KBM-7 (cell line): ENCODE measurements at places on chromosomes 2 and 18.

DNA sequence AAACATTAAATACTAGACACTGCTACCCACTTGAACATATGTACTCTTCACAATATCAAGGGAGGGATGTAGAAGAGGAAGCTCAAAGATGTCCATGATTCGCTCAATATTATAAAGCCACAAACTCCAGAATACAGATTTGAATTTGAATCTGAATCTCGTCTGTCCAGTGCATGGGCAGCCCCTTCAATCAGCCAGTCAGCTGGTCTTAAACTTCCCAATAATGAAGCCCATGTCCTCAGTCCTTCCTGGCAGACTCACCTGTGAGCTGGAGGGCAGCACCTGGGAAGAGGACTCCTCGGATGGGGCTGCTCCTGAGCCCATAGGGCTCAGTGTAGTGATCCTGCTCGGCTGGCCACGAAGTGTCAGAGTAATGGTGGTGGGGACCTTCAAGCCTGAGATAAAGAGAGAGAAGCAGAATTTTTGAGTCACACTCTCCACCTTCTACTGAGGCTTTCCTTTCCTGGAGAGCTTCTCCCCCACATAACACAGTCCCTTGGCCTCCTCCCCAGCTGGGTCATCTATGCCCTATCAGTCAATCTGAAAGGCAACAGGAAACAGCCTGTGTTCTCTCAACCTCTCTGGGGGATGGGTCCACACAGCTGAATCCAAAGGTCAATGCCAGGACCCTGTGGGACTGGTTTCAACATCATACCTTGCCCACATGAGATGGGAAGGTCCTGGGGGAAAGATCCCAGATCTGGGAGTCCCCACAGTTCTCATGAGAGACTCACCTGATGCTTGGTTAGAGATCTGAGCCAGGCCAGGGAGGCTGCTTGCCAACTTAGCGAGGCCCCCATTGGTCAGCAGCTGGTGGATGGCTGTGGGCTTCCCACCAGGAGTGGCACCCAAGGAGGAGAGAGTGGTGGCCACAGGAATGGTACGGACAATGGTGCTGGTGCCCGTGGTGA is 36.5 kb downstream of the KANSL3 start:
- no peak for DNase-seq

GRCh38 chr18:80200171-80200931 is 47.0 kb downstream of the PARD6G start:
- no peak for DNase-seq

GRCh38 chr2:222042666-222043065 is 256.1 kb downstream of the PAX3 start:
- DNase-seq: no peak

- peak; percentile 76 for DNase-seq
Observed at GRCh38 chr2:196268538-196269338, 97.4 kb upstream of the STK17B start.

DNA sequence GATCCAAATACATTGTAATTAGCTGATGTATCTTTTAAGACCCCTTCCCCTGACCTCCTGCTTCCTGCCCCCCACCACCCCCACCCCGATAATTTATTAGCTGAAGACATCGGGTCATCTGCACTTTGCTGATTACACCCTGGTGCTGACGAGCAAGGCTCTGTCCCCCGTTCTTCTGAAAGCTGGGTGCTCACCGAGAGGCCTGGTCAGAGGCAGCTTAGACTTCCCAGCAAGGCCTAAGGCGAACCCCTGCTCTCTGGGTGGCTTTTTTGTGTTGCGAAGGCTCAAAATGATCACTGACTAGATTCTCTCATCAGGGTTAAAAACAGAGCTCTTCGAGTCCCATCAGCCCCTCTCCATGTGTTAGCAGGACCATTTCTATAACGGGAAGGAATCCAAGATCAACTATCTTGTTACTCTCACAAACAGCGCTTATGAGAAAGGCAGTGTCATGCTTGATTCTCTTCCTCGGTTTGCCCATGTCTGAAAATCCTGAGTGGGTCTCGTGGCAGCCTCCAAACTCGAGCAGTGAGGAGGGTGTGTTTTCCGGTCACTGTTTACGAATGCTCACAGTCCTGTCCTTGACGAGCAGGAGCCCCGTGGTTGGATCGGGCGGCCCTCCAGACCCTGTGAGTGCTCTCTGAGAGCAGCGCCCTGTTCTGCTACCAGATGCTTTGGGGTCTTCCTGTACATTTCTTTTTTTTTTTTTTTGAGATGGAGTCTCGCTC is 201.6 kb downstream of the HDAC4 start:
- no peak for DNase-seq

DNA sequence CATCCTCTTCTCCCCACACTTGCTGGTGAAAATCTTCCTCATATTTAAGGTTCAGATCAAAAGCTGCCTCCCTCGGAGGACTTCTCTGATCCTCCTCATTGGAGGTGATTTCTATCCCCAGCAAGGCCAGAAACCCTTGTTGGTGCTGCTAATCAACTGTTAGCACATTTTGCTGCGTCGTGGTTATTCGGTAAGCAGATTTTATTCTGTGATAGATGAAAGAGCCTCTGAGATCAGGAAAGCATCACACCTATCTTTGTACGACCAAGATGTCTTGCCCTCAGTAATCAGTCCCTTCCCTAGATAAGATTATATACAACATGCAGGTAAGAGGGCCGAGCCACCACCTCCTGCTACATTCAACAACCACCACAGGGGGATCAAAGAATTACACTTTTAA is 40.1 kb downstream of the DDX18 start:
- DNase-seq: no peak

- DNase-seq: no peak
Observed at GRCh38 chr2:26462100-26462499, 15.8 kb downstream of the OTOF start.

DNA sequence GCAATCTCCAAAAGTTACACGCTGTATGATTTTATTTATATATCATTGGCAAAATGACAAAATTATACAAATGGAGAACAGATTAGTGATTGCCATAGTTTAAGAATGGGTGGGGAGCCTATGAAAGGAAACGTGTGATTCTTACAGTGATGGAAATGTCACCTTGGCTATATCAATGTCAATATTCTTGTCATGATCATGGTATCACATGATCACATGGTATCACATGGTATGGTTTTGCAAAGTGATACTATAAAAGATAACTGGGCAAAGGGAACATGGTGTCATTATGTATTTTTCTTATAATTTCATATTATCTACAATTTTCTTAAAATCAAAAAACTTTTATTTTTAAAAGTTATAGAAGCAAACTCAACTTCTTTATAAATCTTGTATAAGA is 606.2 kb upstream of the ZEB2 start:
- DNase-seq: no peak

DNA sequence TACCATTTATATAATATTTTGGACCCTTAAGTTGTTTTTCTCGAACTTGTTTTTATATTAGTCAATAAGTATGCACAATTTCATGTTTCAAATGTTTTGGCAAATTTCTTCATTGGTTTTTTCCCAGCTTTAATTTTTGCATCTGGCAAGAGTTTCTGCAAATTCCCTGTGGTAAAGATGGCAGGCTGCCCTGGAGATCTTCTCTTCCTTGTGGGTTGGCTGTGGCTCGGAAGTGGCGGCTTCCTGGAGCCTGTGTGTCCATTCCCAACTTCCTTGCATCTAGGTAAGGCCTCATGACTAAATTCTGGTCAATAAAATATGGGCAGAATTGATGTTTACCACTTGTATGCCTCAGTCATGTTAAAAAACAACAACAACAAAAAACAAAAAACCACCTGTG is 818.6 kb downstream of the EPHA4 start:
- no peak for DNase-seq

DNA sequence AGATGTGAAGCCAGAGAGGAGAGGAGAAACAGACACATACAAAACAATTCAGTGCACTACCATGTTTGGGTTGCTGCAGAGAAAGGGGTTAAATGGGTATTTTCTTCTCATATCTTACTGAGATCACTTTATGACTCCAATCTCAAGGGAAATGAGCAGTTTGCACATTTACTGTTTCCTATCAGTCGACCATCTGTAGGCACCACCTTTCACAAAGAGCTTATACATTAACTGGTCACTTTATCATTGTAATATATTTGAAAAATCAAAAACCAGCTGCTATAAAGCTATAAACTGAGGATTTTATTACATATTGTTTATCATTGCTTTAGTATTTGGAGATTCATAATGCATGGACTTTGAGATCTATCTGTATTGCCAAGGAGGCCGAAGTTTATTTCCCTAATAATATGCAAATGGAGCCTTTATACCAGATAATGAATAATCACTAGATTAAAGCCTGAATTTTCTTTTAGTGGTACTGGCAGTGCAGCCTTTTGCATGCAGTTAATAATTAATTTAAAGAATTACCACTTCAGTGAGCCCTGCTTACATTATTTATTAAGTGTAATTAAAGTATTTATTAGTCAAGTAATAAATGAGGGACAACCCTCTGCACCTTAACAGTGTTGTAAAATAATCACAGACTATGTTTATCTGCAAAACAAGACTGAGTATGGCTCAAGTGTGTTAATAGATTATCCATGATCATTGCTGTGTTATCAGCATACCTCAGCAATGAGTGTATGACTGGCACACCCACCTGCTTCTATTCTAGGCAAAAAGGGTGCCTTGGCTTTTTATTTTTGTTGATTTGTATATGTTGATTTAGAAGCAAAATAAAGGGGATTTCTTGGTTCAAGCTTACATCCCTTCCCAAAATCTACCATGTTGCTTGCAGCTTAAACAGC is 167.7 kb upstream of the SLC14A2 start:
- no peak for DNase-seq

GRCh38 chr2:1605102-1606045 is 138.9 kb downstream of the PXDN start:
- no peak for DNase-seq

DNA sequence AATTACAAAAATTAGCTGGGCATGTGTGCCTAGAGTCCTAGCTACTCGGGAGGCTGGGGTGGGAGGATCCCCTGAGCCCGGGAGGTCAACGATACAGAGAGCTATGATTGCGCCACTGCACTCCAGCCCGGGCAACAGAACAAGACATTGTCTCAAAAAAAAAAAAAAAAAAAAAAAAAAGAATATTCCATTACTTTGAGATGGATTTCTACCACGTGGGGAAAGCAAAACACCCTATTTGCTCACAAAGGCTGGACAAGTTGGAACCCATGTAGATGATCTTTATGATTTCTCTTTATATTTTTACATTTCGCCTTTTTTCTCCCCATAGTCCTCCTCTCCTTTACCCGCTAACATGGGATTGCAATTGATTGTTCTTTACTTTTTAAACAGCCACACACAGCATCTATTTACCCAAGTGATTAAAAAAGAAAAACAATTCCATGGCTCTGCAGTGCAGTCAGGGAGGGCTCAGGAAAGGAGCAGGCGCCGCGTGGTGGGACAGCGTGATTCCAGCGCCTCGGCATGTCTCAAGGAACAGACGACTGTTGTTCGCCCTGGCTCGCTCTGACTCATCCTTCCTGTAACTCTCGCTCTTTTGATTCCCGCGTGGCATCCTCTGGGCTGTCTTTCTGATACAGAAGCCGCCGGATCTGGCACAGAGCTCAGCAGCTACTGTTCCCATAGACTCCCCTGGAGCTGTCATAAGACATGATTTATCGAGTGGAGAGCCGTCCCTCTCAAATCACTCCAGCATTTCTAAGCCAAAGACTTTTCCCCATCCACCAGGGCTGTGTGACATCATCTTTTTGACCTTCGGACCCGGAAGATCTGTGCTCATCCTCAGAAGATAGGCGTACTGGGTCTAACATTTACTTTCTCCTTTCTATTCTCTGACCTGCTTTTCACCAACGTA is 230.4 kb upstream of the AGAP1 start:
- no peak for DNase-seq

GRCh38 chr2:150526006-150526405 is 38.5 kb upstream of the RND3 start:
- DNase-seq: no peak

- no peak for DNase-seq
Observed at GRCh38 chr2:116879650-116880160, 934.8 kb upstream of the DDX18 start.

DNA sequence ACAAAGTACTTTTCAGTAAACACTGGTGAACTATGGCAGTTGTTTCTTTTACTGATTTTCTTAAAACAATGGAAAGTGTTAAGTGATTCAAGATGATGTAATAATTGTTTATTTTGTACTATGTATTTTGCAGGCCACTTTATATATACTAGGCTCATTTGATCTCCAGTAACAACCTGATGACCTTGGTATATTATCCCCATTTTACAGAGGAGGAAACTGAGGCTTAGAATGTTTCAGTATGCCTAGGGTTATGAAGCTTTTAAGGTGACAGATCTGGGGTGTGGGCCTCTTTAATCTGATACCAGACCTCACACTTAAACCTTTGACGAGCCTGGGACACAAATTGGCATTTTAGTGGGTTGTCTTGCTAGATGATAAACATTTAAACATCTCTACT is 63.2 kb downstream of the ITGB1BP1 start:
- no peak for DNase-seq

GRCh38 chr18:424071-424661 is 76.3 kb downstream of the COLEC12 start:
- DNase-seq: no peak

- DNase-seq: peak; percentile 78
Observed at GRCh38 chr18:3604498-3605408, 154.8 kb downstream of the TGIF1 start.

DNA sequence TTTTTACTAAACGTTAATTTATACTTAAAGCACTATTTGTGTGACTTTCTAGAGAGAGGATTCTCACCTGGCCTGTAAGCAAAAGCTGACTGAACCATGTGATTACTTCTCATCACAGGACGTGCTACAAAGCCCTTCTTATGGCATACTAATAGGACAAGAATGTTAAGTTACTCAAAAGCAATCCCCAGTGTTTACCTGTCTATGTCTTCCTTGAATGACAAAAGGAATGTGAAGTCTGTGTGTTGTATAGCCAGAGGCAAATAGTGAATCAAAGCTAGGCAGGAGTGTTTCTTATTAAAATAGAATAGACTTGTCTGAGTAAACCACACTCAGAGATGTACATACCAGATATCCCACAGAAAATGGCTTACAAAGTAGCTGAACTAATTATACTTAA is 1465.5 kb downstream of the SUCLG1 start:
- DNase-seq: no peak

- DNase-seq: no peak
Observed at GRCh38 chr18:3912705-3913104, 462.7 kb downstream of the TGIF1 start.
